ENCODE measurements at places on chromosomes 13 and 19.

DNA sequence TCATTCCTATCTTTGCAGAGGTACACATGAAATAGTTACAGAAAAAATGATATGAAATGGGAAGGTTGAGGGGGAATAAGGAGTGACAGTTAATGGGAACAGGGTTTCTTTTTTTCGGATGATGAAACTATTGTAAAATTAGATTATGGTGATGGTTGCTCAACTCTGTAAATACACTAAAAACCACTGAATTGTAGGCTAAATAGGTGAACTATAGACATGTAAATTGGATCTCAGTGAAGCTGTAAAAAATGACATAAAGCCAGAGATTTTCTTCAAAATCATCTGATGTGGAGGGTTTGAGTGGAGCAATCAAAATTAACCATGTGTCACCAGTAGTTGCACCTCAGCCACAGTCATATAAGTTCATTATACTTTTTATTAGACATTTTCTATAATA, 6.6 kb upstream of the FLT3 start:
- no peak for DNase-seq

GRCh38 chr13:26758496-26759157, 2.0 kb downstream of the GPR12 start:
- no peak for DNase-seq

DNA sequence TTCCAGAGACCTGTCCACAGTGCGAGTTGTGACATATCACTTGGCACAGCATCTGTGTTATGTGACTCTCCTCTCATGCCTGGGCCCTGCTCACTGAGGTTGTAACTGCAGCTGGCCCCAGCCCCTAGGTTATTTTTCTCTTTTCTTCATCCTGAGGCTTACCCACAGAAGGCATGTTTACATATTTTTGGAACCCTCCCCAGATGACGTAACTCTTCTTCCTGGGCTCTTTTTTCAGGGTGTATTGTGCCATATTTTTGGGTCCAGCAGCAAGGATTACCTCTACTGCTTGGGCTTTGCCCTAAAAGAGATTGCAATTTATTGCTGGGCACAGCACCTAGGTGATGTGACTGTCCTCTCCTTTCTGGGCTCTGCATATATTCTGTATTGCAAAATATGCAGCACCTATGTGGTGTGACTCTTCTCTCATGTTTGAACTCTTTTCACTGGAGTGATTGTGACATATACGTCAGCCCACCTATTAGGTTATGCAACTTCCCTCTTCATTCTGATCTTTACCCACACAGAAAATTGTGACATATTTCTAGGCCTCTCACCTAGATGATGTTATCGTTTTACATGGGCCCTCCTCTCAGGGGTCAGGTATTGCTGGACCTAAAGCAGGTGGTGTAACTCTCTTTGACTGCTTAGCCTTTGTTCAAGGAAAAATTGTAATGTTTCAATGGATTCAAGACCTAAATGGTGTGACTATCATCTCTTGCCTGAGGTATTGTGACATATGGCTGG, 64.5 kb upstream of the ZNF724 start:
- DNase-seq: no peak

DNA sequence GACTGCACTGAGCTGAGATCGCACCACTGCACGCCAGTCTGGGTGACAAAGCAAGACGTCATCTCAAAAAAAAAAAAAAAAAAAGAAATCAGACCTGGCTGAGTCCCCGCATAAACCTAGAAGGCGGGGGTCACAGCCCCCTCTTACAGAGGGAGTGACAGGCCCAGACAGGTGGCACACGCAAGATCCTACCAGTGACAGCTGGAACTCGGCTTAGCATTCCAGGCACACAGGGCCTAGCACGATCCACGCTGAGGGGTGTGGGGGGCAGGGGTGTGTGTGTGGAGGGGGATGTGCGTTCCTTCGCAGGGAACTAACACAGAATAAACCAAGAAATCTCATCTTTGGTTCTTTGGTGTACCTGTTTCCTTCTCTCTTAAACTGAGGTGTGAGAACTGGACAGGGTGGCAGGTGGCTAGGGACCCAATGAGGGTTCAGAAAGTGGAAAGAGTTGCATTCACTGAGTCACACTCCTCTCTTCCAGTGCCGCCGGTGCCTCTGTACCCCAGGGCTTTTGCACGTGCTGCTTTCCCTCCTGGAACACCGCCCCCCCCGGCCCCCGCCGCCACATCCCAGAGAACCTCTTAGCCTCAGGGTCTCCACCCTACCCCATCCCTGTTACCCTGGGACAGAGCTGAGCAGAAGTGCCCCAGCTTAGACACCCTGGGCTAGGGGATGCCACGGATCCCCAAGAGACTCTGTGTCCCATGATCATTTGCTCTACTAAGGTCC, 5.0 kb downstream of the SGTA start:
- no peak for DNase-seq

- DNase-seq: no peak
Measured at GRCh38 chr13:76398425-76398824, 487.8 kb downstream of the KCTD12 start.

GRCh38 chr13:48555441-48555840, 22.6 kb upstream of the RCBTB2 start:
- no peak for DNase-seq

DNA sequence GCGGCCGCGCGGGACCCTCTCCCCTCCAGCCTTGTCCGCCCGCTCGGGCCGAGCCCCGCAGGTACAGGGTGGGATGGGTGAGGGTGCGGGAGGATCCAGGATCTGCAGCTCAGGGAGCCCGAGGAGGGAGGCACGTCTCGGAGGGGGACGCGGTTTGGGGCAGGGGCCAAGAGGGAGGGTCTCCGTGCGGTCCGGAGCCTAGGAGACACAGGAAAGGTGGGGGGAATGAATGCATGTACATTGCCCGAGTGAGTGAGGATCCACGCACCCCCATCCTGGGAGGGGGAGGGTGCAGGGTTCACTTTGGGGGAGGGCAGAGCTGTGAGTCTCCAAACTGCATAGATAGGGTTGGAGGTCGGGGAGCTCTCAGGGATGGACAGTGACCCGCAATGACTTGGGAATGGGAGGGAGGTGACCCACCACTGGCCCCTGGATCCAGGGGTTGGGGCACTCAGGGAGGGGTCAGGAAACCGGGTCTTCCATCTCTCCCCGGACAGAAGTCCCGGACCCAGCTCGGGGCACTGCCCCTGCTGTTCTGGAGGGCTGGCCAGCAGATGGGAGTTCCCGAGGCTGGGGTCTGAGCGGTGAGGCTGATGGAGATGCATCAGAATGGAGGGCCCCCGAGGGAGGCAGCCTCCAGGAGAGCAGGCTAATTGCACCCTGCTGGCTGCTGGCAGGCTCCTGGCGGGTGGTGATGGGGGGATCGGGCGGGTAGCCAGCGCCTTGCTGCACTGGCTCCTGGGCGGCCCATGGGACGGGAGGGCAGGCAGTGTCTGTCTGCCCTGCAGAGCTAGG, 547 bp downstream of the KCNN1 start:
- DNase-seq: peak; percentile 13

- DNase-seq: no peak
Measured at GRCh38 chr19:14957464-14957863, 16.2 kb downstream of the OR7C2 start.

GRCh38 chr13:94419304-94419924, 60.1 kb downstream of the DCT start:
- DNase-seq: no peak

GRCh38 chr19:21308773-21309172, 20.4 kb downstream of the ZNF708 start:
- no peak for DNase-seq

- DNase-seq: no peak
Measured at GRCh38 chr19:49766930-49767299, at the start of gene AP2A1. AP2A1 (plus strand) TSS chr19:49767001; CDS start chr19:49767134, 133 bp downstream.

GRCh38 chr13:61316647-61317046, 99.0 kb downstream of the PCDH20 start:
- DNase-seq: no peak

- no peak for DNase-seq
Measured at GRCh38 chr19:6185835-6186834, 50.7 kb downstream of the ACSBG2 start.

- no peak for DNase-seq
Measured at GRCh38 chr13:41053384-41053826, 7.9 kb upstream of the WBP4 start.

GRCh38 chr19:16509141-16510061, 13.2 kb downstream of the C19orf44 start:
- DNase-seq: no peak

DNA sequence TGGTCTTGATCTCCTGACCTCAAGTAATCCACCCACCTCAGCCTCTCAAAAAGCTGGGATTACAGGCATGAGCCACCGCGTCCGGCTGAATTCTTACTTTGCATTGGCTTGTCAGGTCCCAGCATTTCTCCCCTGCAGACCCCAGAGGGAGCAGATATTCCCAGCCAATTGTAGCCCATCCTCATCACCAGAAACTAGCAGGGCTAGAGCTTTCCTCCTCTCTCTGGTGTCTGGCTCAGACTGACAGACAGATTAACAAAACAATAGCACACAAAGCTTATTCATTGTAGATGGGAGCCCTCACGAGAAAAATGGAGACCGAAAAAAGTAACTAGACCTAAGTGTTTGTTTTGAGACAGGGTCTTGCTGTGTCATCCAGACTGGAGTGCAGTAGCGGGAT, 7.5 kb upstream of the MPV17L2 start:
- DNase-seq: no peak

DNA sequence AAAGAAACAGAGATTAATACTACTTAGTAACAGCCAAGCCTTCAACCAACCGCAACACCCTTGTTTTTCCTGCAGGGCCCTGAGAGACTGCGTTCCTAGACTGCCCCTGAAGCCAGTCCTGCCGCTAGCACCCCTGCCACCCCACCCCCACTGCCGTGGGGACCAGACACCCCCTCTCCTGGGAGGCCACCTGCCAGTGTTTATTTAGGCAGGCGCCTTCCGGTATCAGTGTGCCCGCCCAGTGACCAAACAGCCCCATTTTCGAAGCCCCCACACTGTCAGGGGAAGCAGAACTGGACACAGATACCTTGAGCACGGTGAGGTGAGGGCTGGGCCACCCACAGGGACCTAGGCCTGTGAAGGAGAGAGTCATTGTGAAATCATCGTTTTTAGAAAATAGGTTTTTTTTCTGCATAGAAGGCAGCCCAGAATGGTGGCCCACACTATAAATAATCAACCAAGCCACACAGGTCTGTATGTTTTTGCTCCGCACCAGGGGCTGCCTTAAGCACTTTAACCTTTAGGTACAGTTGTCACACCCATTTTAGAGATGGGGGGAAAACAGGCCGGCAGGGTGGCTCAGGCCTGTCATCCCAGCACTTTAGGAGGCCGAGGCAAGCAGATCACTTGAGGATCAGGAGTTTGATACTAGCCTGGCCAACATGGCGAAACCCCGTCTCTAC, 3.5 kb upstream of the TLE5 start:
- peak; percentile 83 for DNase-seq

- DNase-seq: no peak
Measured at GRCh38 chr19:40867701-40868100, 14.3 kb downstream of the CYP2A7 start.

All from NCI-H1092 treated with DMSO at 0.1 percent for 48 hours (cell line).